ENCODE measurements at places on chromosomes 4 and X.

GRCh38 chrX:97672138-97672537 is 788.4 kb downstream of the RPA4 start:
- DNase-seq: no peak

- no peak for DNase-seq
Measured at GRCh38 chr4:108965472-108966076, 202.7 kb upstream of the ETNPPL start.

GRCh38 chr4:146061610-146062334 is 113.7 kb upstream of the LSM6 start:
- no peak for DNase-seq

DNA sequence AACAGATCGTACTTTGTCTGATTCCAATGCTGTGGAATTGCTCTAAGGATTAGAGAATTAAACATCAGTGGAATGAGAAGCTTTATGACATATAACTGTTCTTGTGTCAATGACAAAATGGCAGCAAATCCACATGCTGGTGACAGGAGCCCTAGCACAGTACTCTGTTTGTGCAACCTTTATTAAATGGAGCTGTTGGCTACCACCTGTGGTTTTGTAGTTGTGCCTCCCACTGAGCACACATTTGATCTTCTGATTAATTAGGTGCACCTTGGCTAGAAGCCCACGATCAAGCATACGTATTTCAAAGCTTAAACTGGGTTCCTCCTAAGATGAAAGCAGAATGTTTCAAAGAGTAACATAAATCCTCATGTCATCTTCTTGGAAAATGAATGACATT is 394.0 kb upstream of the IGFBP7 start:
- no peak for DNase-seq

DNA sequence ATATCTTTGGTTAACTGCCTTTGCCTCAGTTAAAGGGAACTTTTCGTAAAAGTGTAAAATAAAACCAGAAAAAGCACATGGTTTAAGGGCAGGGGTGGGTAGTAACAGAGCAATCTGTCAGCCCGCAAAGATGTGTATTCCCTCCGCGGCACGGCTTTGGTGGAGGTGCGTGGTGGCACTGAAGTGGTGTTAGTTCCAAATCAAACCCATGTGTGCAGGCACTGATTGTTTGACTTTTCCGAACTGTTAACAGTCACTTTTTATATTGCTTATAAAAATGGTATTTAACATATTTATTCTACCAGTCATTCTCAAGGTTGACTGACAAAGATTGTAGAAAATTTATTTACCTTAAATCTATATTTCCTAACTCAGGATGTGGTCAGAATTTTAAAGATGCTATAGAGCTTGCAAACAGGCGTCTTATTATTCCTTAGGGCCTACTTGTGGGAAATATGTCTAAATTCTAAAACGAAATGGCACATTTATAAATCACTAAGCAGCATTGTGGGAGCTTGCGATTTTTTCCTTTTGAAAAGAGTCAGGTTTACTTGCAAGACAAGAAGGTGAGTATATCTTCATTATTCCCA is 272.7 kb upstream of the PCDH18 start:
- DNase-seq: no peak

GRCh38 chrX:44775726-44776125 is 68.1 kb upstream of the DUSP21 start:
- DNase-seq: no peak

DNA sequence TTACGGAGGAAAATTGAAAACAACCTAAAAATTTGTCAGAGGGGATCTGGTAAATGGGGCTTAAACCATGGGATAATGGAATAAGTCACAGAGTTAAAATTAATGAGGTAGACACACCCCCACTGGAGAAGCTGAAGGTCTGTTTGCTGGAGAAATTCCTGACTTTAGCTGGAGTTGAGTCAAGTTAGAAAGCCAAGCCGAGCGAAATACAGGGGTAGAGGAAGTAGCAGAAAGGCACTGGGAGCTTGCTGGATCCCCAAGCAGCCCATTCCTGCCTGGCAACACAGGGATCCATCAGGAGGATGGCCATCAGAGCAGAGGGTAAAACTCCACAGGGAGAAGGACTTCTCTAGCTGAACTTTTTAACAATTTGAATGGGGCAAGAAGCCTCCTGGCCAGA is 163.8 kb downstream of the ATRX start:
- no peak for DNase-seq

- DNase-seq: no peak
Measured at GRCh38 chr4:163651761-163652160, 157.3 kb downstream of the TMA16 start.

- DNase-seq: no peak
Measured at GRCh38 chr4:29013341-29013740, 1706.8 kb upstream of the PCDH7 start.

DNA sequence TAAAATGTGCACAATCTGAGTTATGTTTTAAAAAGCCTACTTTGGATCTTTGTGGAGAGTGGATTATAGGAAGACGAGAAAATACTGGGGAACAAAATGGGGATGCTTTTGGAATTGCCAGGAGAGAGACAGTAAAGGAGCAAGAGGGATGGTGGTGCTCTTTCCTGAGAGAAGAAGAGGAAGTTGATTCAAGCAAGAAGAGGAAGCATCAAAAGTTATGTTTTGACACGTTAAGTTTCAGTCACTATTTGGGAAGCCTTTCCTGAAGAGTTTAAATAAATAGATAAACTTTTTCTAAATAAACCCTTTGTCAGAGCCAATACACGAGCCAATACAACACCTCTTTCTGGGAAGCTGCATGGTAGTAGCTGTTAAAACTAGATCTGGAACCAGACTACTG is 394.1 kb downstream of the GALNTL6 start:
- no peak for DNase-seq

- DNase-seq: no peak
Measured at GRCh38 chr4:150130933-150131332, 52.7 kb downstream of the DCLK2 start.

GRCh38 chr4:54120518-54120917 is 20.6 kb downstream of the GSX2 start:
- DNase-seq: no peak

DNA sequence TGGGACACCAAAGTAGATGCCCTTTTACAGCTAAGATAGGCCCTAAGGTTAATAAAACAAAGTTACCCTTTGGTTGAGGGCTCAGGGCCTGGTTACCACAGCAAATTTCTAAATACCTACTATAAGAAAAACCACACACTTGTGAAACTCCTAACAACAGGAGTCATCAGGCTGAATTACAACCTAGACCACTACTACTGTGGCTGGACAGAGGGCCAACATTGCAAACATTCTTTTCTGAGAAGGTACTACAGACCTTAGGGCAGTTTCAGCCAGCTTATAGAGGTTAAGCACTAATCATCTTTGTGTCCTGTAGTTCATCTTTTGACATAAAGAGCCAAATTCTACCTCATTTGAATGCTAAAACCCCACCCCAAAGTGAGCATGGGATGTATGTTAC is 504.0 kb downstream of the RAPGEF2 start:
- no peak for DNase-seq

DNA sequence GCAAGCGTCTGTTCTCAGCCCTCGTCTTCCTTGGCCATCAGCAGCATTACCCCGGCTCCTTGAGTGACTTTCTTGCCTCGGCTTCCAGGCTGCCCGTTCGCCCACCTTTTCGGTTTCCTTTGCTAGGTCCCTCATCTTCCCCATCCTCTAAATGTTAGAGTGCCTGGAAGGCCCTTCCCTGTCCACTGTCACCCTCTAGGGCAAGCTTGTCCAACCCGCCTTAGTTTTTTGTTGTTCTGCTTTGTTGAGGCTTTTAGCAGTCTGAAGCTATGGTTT is 62.7 kb downstream of the TBC1D14 start:
- no peak for DNase-seq

DNA sequence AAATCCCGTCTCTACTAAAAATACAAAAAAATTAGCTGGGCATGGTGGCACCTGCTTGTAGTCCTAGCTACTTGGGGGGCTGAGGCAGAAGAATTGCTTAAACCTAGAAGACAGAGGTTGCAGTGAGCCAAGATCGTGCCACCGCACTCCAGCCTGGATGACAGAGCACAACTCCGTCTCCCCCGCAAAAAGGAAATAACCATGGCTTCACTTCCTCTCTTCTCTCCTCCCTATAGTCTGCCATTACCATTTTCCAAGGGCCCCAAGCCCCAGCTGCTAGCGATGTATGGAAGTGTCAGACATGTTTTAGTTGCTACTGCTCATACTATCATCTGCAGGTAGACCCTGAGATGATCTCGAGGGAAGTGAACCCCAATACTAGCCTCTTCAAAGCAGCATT is 177.3 kb upstream of the FAM9B start:
- DNase-seq: no peak

DNA sequence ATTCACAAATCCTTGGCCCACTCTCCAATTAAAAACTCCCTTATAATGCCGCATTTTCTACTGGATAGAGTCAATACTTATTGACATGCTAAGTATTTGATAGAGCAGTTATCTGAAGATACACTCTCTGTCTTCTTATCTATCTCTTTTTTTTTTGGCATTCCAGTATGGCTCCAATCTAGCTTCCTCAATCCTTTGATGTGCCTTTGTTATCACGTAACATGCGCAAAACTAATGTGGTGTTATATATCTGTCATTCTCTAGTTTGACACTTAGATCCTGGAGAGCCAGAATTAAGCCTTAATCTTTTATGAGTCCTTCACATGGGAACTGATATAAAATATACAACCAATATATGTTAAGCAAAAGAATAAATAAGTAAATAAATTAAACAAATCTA is 54.7 kb downstream of the VSIG4 start:
- no peak for DNase-seq

DNA sequence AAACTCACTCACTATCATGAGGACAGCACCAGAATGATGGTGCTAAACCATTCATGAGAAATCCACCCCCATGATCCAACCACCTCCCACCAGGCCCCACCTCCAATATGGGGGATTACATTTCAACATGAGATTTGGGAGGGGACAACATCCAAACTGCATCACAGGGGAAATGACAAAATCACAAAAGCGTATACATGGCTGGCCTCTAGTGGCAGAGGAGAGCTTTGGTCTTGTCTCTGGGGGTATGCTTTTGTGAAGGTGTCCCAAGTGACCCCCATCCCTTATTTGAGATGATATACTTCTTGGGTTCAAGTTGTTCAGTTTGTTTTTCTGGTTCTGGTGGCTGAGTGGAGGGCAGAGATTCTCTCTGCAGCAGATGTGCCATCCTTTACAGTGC is 8.5 kb upstream of the SETD7 start:
- no peak for DNase-seq

GRCh38 chr4:26557164-26557563 is 26.7 kb upstream of the TBC1D19 start:
- DNase-seq: no peak

DNA sequence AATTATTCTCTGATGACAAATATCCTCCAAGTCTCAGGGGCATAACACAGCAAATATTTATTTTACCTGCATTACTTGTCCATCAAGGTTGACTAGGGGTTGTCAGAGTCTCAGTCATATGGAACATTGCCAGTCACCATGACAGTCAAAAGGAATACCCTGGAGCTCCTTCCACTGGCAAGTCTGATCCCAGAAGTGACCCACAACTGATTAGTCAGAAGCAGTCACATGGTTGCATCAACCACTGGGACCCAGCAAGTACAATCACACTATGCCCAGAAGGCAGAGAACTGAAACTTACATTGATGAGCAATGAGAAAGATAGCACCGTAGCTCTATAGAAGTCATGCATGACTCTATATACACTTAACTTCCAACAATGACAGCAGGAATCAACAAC is 41.9 kb upstream of the SOD3 start:
- no peak for DNase-seq

DNA sequence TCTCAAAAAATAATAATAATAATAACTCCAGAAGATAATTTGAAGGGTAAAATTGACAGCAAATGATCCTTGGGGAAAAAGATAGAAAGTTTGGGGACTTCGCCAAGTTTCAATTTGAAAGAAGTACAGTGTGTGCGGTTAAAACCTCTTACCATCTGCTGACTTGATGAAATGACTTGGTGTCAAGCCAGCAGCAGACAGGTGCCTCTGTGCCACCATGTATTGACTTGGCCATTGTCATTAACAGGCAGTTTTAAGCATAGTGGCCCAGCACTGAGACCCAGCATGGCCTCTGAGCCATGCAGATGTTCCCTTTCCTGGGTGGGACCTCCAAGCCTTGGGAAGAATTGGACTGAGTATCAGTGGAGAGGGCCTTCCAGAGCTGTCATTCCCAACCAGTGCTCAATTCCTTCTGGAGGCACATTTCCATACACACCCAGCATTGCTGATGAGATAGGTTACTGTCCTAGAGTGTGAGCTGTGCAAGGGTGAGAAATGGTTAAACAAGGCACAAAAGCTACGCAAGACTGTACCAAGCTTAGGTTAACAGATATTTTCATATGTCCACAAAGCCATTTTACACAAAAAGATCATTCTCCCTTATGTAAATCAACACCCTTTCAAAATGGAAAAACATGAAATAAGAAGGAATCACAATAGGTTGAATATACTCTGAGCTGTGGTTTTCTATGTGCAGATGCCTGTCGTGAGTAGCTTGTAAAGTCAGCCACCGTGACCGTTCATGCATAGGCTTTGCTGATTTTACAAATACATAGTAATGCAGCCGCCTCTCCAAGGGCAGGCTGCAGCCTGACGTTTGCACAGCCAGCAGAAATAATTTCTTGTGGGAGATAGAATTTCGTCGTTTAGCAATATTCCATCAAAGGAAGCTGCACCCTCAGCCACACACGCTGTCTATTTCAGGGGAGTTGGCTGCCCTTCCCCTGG is 59.4 kb upstream of the FBXW7 start:
- DNase-seq: no peak

DNA sequence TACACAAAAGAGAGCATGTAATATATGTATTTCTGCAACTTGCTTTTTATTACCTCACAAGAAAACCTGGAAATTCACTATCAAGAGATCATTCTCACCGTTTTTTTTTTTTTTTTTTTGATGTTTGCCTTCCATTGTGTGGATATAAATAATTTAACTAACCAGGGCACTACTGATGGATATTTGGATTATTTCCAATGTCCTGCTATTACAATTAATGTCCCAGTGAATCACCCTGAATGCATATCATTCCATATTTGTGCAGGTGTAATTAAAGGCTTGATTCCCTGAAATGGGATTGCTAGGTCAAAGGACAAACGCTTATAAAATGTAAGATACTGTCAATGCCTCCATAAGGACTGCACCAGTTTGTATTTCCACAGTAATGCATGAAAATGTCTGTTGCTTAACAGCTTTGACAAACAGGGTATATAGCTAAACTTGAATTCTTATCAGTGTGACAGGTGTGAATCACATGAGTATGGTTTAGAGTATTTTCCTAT is 87.8 kb downstream of the NCAPG start:
- DNase-seq: no peak

DNA sequence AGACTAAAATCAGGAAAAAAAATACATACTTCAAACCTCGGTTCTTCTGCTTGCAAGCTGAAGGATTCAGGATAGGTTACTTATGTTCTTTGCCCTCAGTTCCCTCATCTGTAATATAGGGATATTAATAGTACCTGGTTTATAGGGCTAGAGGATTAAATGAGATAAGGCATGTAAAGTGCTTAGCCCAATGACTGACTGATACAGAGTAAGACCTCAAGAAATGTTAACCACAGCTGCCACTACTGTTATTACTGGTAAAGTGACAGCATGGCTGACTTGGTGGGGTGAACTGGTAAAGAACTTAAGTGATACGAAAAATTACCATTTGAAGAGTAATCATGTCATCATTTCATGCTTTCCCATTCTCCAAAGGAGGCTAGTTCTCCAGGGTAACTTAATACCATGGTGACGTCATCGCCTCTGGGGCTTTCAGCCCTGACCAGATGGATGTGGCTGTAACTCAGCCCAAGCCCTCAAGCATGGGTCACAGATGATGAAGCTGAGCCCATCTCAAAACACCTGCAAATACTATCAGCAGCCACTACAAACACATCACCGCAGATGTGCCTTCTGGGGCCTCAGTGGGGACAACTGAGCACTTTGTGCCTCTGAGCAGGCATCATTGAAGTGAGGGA is 44.5 kb upstream of the SCML1 start:
- DNase-seq: no peak

Data from stimulated activated CD4-positive, alpha-beta T cell treated with anti-CD3 and anti-CD28 coated beads, Interleukin-1b, Interleukin-23, amount 100 ng/mL, for 48 hours (primary cell).